SJCRH30 (cell line): ENCODE measurements at places on chromosomes 2 and 18. TPM values are rescaled to one million over a fixed set of nuclear protein-coding genes. Genes with fewer than 3 reads are reported as not detected.

DSG4 gene
- not detected in 2 replicates for total RNA-seq

SS18 gene
- total RNA-seq: 61.3 and 70.2 TPM in 2 replicates

FSHR gene
- total RNA-seq: not detected in 2 replicates

ANKMY1 gene
- total RNA-seq: 6.3 and 6.7 TPM in 2 replicates
